ENCODE measurements at places on chromosomes 11 and 22. TPM values are rescaled to one million over a fixed set of nuclear protein-coding genes. Genes with fewer than 3 reads are reported as not detected.

The SERPING1 gene
- 4.5 TPM for total RNA-seq

The LRRC74B gene
- total RNA-seq: under 0.01 TPM

The GDPD4 gene
- 0.69 TPM for total RNA-seq

The GSTT4 gene
- total RNA-seq: not detected

The CASP1 gene
- total RNA-seq: 14.8 TPM

The MS4A1 gene
- total RNA-seq: not detected

The PATE2 gene
- not detected for total RNA-seq

The NOX4 gene
- 4.2 TPM for total RNA-seq

The ART1 gene
- not detected for total RNA-seq

The TUB gene
- 3.1 TPM for total RNA-seq

The PHETA2 gene
- 15.7 TPM for total RNA-seq

The SEPTIN5 gene
- 14.8 TPM for total RNA-seq

The DDTL gene
- 0.59 TPM for total RNA-seq

The PARVG gene
- not detected for total RNA-seq

The RSF1 gene
- total RNA-seq: 58.3 TPM

The SPON1 gene
- total RNA-seq: 3.9 TPM

The TMEM109 gene
- 16.9 TPM for total RNA-seq

The C11orf91 gene
- total RNA-seq: not detected

The MPPED2 gene
- total RNA-seq: not detected

The WBP2NL gene
- 0.60 TPM for total RNA-seq

The KDM4D gene
- 0.74 TPM for total RNA-seq

The CDC45 gene
- 1.2 TPM for total RNA-seq

The MSANTD4 gene
- 62.7 TPM for total RNA-seq

Measured in smooth muscle cell of the umbilical artery (primary cell).